ENCODE measurements at places on chromosomes 3 and 15. TPM values are rescaled to one million over a fixed set of nuclear protein-coding genes. Genes with fewer than 3 reads are reported as not detected.

Gene SLC9C1
- polyA plus RNA-seq: 0.98 TPM

DNA sequence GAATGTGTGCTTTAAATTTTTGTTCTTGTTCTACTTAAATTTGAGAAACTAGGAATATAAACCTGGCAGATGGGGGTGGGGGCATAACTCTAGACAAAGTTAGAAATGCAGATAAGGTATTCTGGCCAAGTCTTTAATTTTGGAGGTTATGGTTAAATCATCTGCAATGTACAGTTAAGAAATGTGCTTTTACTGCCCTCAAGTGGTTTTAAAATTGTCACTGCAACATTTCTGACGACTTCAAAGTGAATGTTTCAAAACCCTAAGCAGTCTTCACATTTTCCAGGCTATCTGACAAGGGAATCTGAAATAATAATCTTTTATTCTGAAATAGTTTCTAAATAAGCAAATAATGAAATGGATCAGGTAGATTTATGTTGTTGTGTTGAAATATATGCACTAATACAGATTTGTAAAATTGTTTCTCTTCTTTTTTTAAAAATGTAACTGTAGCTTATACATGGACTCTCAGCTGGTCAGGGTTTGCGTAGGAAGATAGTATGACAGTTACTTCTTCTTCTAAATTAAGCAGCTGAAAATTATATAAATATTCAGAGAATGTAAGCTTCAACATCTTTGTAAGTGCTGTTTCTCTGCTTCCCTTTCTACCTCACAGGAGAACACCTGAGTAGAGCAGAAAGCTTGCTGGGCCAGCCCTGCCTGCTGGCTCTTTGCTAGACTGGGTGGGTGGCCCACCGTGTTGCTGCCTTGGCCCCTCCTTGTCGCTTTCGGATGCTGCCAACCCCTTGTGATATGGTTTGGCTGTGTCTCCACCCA lies 45.0 kb downstream of the SUCNR1 start:
- no peak overlapping the region for H3K27ac ChIP-seq
- H3K4me3 ChIP-seq: no peak overlapping the region
- no peaks in the 10 kb centered on the region for H3K27me3 ChIP-seq
- H3K4me1 ChIP-seq: no peaks in the 10 kb centered on the region

DNA sequence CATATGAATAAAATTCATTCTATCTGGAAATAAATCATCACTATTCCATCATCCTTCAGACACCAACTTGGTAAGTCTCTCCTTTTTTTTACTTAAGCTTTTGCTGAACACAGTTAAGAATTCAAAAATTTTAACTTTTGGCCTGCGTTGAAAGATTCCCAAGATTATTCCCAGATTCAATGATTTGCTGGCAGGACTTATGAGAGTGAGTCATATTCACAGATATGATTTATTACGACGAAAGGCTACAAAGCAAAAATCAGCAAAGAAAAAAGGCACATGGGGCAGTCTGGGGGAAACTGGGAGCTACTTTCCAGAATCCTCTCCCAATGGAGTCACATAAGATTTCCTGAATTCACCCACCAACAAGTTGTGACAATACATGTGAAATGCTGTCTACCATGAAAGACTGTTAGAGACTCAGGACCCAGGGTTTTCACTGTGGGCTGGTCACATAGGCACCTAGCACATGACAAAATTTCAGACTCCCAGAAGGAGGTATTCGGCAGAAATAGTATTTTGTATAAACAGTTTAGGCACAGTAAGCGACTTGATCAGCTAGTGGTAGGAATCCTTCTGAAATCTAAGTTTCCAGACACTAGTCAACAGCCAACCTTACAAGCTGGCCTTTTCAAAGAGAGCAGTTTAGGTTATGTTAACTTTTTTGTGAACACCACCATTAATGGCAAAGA lies 82.1 kb downstream of the DLG1 start:
- peak overlapping the region; percentile 70 for H3K27ac ChIP-seq
- DNase-seq: no peak
- no peak overlapping the region for H3K4me3 ChIP-seq

DNA sequence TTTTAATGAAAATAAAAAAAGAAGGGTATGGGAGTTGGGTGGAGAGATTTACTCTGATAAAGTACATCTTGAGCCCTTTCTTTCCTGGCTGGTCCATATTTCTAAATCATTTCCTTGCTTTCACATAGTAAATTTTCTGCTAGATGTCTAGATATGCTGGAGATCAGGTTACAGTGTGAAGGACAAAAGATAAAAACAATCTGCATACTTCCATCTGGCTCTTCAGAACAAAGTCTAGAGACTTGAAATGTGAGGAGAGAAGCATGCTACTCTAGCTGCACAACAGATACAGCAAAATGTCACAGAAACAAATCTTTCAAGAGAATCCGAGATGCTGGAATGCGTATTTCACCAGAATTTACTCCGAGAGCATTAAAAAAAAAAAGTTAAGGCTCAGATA lies 42.2 kb downstream of the FOXP1 start:
- no peak overlapping the region for H3K4me3 ChIP-seq
- no peak for DNase-seq
- H3K27me3 ChIP-seq: no peaks in the 10 kb centered on the region
- H3K27ac ChIP-seq: peak overlapping the region; percentile 25
- peaks cover 35% of the 10 kb centered on the region for H3K4me1 ChIP-seq

GRCh38 chr15:89187301-89187985 lies 33.9 kb downstream of the RLBP1 start:
- no peaks in the 10 kb centered on the region for H3K27me3 ChIP-seq
- no peak for DNase-seq
- H3K27ac ChIP-seq: no peak overlapping the region
- peaks cover 28% of the 10 kb centered on the region for H3K36me3 ChIP-seq
- no peaks in the 10 kb centered on the region for H3K4me1 ChIP-seq
- H3K4me3 ChIP-seq: no peak overlapping the region

GRCh38 chr3:194287374-194287773 lies 63.8 kb downstream of the CPN2 start:
- H3K36me3 ChIP-seq: no peaks in the 10 kb centered on the region
- no peak overlapping the region for H3K27ac ChIP-seq
- peaks cover 4% of the 10 kb centered on the region for H3K4me1 ChIP-seq

DNA sequence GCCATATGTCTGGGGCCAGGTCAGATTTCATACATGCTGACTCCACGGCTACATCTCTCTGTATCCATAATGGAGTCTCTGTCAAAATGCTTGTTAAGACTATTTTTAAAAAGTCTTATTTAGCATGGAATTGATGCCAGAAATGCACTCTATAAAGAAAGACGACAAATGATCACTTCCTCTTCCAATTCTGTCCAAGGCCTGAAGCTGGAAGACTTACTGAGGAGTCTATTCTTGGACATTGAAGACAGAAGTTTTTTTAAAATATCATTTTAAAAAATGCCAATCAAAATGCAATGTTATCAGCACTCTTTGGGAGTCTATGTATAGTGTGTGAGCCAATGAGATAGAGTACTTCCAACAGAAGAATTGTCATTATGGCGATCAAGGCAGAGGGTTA lies 27.9 kb upstream of the NMNAT3 start:
- H3K27me3 ChIP-seq: peaks cover 10% of the 10 kb centered on the region
- H3K27ac ChIP-seq: no peak overlapping the region
- DNase-seq: no peak
- H3K36me3 ChIP-seq: no peaks in the 10 kb centered on the region
- H3K4me1 ChIP-seq: no peaks in the 10 kb centered on the region

DNA sequence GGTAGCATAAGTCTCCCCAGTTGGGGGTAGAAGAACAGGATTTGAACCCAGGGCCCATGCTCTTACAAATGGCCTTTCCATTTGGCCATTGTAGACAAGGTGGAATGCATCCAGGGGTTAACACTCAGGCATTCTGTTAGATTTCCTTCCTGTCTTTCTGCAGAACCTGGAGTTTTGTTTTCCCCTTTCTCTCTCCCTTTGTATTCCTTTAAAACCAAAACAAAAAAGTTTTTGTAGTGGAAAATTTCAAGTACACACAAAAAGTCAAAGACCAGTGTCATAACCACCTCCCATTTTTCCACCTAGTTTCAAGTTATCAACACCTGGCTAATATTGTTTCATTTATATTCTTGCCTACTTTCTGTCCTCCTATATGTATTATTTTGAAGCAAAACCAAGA lies 26.0 kb downstream of the FRMD4B start:
- no peaks in the 10 kb centered on the region for H3K36me3 ChIP-seq
- H3K27me3 ChIP-seq: no peaks in the 10 kb centered on the region
- H3K4me1 ChIP-seq: no peaks in the 10 kb centered on the region
- DNase-seq: no peak
- H3K4me3 ChIP-seq: no peak overlapping the region

Gene HCLS1
- 384 TPM for polyA plus RNA-seq

Gene CIB2
- 2.1 TPM for polyA plus RNA-seq

Gene PAQR5
- not detected for polyA plus RNA-seq

Gene TF
- not detected for polyA plus RNA-seq

DNA sequence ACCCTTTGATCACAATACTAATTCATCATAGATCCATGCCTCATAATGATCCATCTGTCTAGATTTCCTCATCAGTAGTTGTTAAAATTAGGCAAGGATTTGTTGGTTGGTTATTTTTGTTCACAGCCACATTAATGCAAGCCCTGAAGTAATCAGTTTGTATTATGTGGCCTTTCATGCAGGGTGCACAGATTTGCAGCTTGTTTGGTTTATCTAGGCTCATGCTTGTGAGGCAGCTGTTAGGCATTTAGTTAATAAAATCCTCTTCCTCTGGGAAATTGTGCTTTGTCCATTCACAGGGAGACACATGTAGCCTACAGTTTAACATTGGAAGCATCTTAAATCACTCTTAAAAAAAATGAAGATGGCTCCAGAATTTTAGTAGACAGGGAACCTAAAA lies 162.8 kb upstream of the ZNF385D start:
- no peak overlapping the region for H3K27ac ChIP-seq
- no peaks in the 10 kb centered on the region for H3K4me1 ChIP-seq
- no peak overlapping the region for H3K4me3 ChIP-seq

- no peak for DNase-seq
- H3K36me3 ChIP-seq: no peaks in the 10 kb centered on the region
- no peaks in the 10 kb centered on the region for H3K27me3 ChIP-seq
- H3K4me3 ChIP-seq: no peak overlapping the region
- H3K27ac ChIP-seq: no peak overlapping the region
- H3K4me1 ChIP-seq: peaks cover 5% of the 10 kb centered on the region
These were observed 121.9 kb downstream of the CHST2 start for GRCh38 chr3:143241481-143241951.

Gene CLDN18
- not detected for polyA plus RNA-seq

- peaks cover 3% of the 10 kb centered on the region for H3K4me1 ChIP-seq
- H3K36me3 ChIP-seq: no peaks in the 10 kb centered on the region
- H3K4me3 ChIP-seq: no peak overlapping the region
- no peak for DNase-seq
These were observed 148.8 kb upstream of the HES1 start for GRCh38 chr3:193987186-193987585.

Gene SPATA12
- polyA plus RNA-seq: not detected

Gene CCK
- not detected for polyA plus RNA-seq

Gene P3H2
- not detected for polyA plus RNA-seq

All from naive B cell (primary cell).